Bone marrow (tissue), 2 donors: ENCODE measurements at places on chromosomes 2 and 18.

DNA sequence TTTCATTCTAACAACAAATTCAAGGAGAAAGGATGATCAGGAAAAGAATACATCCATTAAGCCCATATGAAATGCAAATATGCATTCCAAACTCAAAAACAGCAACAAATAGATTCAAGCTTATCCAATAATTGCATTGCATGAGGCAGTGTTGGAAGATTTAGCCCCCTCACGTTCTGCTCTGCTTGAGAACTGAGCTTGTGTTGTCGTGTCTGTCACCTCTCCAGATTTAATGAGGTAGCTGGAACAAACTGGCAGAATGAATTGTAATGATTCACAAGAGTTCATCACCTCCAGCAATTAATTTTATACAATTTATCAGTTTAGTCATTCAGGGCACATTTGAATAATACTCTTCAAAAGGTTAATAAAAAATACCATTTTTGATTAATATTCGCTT, 54.8 kb downstream of the AP1S3 start:
- DNase-seq, result no peak

GRCh38 chr2:45436456-45436855, 174.6 kb downstream of the SRBD1 start:
- DNase-seq, result no peak

- no peak for DNase-seq
These were observed 240.8 kb upstream of the RGPD4 start for GRCh38 chr2:107585851-107586250.

- DNase-seq, result no peak
These were observed 849.4 kb downstream of the SLC4A3 start for GRCh38 chr2:220476877-220477276.

DNA sequence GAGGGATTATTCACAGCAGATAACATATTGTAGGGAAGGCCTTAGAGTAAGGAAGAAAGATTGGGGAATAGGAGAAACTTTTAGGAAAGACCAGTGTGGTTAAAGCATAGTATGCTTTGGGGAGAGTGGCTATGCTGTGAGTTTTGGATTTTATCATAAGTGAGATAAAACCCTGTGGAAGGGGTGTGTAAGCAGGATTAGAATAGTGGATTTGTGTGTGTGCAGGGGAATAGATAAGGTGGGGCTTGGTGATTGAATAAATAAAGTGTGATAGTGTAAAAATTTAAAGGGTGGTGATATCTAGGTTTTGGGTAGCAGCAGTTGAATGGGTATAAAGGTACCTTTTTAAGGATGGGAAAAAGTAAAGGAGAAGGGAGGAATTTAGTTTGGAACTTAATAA, 137.7 kb downstream of the NCOA1 start:
- DNase-seq, result no peak

DNA sequence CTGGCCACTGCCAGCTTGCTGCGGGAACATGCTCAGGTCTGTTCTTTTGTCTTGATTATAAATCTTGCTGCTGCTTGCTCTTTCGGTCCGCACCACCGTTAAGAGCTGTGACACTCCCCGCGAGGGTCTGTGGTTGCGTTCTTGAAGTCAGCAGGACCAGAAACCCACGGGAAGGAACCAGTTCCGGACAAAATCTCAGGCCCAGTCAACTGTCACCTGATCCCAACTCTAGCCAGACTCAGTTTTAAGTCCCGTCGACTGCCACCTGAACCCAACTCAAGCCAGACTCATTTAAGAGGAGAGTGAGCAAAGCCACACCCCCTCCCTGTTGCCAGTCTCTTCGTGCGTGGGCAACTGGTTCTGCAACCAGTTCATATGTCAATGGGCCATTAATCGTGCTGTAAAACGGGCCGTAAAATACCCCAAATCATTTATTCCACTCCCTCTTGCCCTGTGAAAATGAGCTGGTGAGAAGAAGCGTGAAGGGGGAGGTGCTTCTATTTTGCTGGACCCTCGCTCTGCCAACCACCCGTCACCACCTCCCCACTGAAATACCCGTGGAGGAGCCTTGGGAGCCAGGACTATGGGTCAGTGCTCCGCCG, 224.3 kb downstream of the NDUFA10 start:
- no peak for DNase-seq

DNA sequence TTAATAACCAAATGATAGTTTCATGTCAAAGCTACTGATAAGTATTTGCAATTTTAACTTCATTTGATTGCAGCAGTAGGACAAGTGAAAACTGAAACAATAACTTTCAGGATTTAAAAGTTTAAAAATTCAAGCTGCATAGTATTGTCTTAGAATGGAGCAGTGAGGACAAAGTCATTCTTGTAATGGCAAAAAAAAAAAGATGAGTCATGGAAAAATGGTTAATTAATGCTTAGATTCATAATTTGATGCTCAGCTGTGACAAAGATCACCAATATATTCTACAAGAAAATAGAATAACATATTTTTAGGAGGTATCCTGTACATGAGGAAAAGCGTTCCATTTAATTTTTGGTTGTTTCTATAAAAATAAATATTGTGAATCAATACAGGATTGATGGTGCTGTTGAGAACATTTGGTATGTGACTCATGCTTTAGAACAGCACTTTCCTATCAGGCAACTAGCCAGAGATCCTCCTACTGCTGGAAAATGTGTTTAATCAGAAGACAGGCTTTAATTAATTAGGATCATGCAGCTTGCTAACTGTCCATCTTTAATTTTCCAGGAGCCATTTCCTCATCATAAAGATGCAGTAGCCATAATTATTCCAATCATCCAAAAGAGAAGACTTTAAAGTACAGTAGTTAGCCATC, 239.0 kb upstream of the MMADHC start:
- DNase-seq, result no peak

DNA sequence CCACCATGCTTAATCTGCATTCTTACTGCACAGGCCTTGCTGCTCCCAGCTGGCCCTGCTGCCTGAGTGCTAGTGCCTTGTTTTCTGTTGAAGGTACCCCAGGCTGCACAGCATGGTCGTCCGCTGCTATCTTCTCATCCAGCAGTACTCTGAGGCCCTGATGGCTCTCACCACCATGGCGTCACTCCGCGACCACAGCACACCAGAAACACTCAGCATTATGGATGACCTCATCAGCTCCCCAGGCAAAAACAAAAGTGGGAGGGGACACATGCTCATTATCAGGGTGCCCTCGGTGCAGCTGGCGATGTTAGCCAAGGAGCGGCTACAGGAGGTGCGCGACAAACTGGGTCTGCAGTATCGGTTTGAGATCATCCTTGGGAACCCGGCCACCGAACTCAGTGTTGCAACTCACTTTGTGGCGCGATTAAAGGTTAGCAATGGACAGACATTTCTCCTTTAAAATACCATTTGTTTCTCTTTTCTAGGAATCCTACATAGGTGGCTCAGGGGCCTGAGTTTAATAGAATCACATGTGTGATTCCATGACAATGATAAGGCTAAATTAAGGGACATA, 110.5 kb downstream of the ESCO1 start:
- no peak for DNase-seq

DNA sequence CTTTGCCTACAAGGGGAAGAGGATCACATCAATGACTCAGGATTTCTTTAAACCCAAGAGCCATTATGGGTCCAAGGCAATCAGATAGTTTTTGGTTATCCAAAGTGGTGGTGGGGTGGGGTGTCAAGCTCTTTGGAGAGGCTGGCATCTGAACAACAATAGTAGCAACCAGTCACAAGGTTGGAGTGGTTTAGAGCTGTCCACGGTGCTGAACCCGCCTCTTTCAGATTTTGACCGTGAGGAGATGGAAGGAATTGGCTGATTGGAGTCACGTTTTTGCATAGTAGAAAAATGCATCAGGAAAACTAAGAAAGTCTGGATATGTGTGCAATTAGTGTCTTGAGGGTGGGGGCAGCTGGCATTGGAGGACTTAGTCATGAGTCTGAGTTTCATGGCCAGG, 159.9 kb downstream of the LOXHD1 start:
- DNase-seq, result no peak

DNA sequence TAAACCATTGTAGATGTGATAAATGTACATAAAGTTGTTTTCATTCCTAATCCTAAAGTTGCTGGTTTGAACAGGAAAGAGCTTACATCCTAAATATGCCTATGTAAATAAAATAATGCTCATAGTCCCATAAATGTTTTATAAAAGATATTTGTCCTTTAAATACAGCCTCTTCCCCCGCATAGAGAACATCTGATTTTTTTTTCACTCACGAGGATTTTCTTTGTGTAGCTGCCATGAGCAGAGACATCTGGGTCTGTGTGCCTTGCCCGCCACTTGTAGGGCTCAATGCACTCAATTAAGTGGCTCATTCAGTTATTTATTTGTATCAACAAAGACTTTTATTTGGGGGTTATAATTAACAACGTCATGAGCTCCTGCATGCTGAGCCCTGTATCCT, 72.8 kb downstream of the SOWAHC start:
- DNase-seq, result no peak

- no peak for DNase-seq
These were observed 193.5 kb downstream of the SPP2 start for GRCh38 chr2:234243871-234244565.

DNA sequence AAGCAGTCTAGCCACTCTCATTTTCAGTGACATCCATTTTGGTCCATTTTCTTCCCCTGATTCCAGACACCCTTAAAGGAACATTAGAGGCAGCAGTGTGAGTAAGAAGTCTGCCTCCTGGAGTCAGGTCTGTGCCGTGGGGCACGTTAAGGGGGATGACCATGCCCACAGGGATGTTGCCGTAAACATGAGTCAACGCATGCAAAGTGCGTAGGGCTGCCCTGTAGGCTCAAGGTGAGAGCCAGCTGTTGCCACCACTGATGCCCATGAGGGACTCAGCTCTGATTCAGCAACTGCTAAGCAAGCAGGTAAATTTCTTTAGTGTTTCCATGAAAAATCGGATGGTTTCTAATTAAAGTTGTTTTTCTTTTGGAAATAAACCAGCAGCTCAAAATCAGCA, 61.4 kb upstream of the TFCP2L1 start:
- DNase-seq, result no peak

- DNase-seq, result no peak
These were observed 110.3 kb downstream of the SMAD7 start for GRCh38 chr18:48840491-48840877.

GRCh38 chr18:74282755-74283554, 8.8 kb downstream of the CYB5A start:
- DNase-seq, result no peak

GRCh38 chr2:10355471-10356438, 53.1 kb downstream of the HPCAL1 start:
- no peak for DNase-seq

- DNase-seq, result no peak
These were observed 2.1 kb downstream of the COL6A3 start for GRCh38 chr2:237411683-237412423.

GRCh38 chr2:205656461-205656860, 25.8 kb upstream of the NRP2 start:
- DNase-seq, result no peak

DNA sequence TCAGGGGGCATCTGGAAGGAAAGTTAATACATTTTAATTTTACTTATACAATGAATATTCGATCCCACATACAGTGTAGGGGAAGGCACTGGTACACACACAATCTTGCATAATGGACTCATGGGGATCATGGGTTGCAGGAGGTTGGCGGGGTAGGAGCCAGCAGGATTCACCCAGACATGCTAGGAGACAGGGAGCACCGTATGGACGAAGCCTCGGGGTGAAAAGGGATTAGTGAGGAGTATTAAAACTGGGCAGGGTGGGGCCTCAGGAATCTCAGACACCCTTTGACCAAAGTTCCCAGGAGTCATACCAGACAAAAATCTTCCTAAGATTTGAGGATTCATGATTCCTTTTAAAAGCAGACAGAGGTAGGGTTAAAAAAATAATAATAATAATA, 140.8 kb downstream of the BCL11A start:
- no peak for DNase-seq

DNA sequence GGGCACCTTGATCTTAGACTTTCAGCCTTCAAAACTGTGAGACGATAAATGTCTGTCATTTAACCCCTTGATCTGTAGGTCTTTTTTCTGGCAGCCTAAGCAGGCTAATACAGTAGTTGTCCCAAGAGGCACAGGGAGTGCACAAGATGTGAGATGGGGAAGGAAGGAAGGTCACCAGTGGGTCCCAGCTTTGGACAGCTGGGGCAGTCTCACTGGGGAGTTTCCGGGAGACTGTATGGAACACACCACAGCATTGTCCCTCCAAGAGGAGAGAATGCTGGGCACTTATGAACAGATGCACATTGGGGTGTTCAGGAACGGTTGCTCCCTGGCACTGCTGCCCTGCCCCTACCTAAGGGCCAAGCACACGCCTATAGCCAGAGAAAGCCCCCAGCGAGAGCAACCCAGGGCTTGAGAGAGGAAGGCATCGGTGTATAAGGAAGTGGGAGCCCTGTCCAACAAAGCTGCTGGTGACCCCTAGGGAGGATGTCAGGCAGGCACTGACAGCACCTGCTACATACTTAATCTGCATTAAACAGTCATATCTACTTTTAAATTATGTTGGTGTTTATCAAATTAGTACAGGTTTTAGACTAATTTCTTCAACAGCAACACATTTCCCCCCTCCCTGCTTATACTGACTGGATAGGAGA, 11.6 kb upstream of the NCK2 start:
- no peak for DNase-seq

- no peak for DNase-seq
These were observed 1.1 kb upstream of the LIPG start for GRCh38 chr18:49560624-49561288.

DNA sequence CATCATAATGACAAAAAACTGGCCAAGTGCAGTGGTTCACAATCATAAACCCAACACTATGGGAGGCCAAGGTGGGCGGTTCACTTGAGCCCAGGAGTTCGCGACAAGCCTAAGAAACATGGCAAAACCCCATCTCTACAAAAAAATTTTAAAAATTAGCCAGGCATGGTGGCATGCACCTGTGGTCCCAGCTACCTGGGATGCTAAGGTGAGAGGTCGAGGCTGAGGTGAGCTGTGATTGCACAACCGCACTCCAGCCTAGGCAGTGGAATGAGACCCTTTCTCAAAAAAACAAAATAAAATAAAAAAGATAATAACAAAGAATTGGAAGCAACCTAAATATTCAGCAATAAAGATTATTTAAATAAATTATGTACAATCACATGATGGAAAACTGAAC, 21.8 kb downstream of the PSTPIP2 start:
- no peak for DNase-seq

DNA sequence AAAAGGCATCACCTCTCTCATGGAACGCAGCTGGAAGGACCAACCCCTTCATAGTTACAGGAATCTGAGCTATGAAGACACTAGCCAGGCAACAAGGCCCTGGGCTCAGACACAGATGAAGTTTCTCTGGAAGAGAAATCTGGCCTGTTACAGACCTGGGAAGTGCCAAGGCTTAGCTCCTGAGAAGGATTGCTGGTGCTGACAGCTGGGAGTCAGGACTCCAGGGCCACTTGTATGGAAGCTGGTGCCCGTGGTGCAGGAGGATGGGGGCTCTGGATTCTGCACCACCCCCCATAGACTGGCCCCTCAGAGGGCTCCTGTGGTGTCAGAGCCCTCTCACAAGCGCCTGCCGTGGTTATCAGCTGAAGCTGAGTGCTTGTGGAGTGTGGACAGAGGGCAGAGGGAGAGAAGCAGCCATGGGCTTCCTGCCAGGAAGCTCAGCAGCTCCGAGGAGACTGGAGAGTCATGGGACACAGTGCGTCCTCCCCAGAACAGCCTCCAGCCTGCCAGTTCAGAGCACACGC, 87.3 kb upstream of the LCLAT1 start:
- no peak for DNase-seq
